ENCODE measurements at places on chromosomes 2 and 18. TPM values are rescaled to one million over a fixed set of nuclear protein-coding genes. Genes with fewer than 3 reads are reported as not detected.

Gene CCDC195
- not detected for total RNA-seq

Gene NMUR1
- 0.44 TPM for total RNA-seq

Gene MAPRE3
- total RNA-seq: 10.3 TPM

Gene ACTR3
- 169 TPM for total RNA-seq

Gene SPP2
- not detected for total RNA-seq

Gene TEKT4
- total RNA-seq: not detected

Gene HES6
- 52.1 TPM for total RNA-seq

Gene STPG4
- total RNA-seq: not detected

Gene DCDC2C
- total RNA-seq: not detected

Gene EMILIN2
- 13.0 TPM for total RNA-seq

Gene COBLL1
- total RNA-seq: 6.3 TPM

Gene INHBB
- total RNA-seq: 0.14 TPM

Gene ASB18
- total RNA-seq: not detected

Gene COL4A4
- total RNA-seq: 1.9 TPM

Gene SP5
- 7.0 TPM for total RNA-seq

Gene SCG2
- total RNA-seq: 0.07 TPM

Gene DSG4
- not detected for total RNA-seq

Gene FBLN7
- total RNA-seq: 0.80 TPM

Gene COL3A1
- 0.76 TPM for total RNA-seq

Measured in WTC11 (cell line).